ENCODE measurements at places on chromosomes 12 and 14. TPM values are rescaled to one million over a fixed set of nuclear protein-coding genes. Genes with fewer than 3 reads are reported as not detected.
A peak's percentile ranks its signal among the peaks of the same experiment; 100 is the strongest.

EID3 gene
- 1.6 TPM for total RNA-seq

DNA sequence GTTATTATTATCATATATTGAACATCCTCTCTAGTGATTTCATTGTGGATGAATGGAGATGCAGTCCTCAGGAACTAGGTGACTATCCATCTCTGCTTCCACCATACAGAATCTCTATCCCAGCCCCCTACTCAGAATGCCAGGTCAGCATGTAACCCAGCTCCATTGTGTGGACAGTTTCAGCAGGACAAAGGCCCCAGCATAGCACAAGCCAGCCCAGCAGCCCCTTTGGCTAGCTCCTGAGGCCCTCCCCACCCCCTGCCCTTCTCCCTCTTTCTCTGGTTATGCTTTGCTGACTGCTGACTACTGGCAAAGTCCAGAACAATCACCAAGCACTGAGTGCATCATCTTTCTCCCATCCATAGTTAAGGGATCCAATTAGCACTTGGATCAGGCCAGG, 5.8 kb upstream of the SPRYD4 start:
- H3K27me3 ChIP-seq, result no peaks in the 10 kb centered on the region
- no peak overlapping the region for H3K4me3 ChIP-seq
- H3K36me3 ChIP-seq, result no peaks in the 10 kb centered on the region
- DNase-seq, result no peak

SERPINA4 gene
- total RNA-seq, result 55.3 TPM

PLXNC1 gene
- total RNA-seq, result 6.8 TPM

- no peak overlapping the region for H3K4me3 ChIP-seq
- H3K27me3 ChIP-seq, result no peaks in the 10 kb centered on the region
- no peaks in the 10 kb centered on the region for H3K4me1 ChIP-seq
These were observed 15.4 kb upstream of the OAS1 start for GRCh38 chr12:112891093-112892024.

FZD10 gene
- 0.12 TPM for total RNA-seq

SERPINA10 gene
- 0.39 TPM for total RNA-seq

- no peaks in the 10 kb centered on the region for H3K27me3 ChIP-seq
These were observed 174.8 kb upstream of the AVPR1A start for GRCh38 chr12:63325757-63326156.

DNA sequence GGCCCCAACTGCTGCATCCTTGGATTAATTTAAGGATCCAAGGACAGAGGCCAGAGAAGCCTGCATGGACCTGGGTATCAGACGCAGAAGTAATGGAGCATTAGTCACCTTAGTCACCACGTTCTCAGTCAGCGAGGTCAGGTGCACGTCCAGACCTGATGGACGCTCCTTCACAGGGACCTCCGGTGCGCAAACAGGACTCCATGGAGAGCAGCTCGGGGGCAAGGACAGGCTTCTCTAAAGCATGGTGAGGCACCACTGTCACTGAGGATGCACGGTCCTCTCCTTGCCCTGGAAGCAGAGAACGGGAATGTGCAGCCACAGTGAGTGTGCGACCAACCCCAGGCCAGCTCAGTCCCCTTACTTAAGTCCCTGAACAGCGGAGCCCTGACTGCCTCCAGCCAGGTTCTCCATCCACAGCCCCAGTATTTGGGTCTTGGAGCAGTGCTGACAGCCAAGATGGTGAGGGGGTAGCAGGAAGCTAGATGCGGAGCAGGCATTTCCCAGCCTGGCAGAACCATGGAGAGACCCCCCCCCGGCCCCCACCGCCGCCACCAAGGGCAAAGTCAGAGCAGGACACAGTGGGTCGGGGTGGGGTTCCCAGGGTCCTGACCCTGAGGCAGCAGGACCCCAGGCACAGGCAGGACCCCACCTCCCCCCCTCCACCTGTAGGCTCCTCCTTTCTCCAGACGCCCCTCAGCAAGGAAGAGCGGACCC, 253.4 kb upstream of the SFSWAP start:
- no peaks in the 10 kb centered on the region for H3K4me1 ChIP-seq
- no peak overlapping the region for H3K27ac ChIP-seq
- no peaks in the 10 kb centered on the region for H3K36me3 ChIP-seq
- H3K27me3 ChIP-seq, result no peaks in the 10 kb centered on the region

TMEM63C gene
- total RNA-seq, result 3.0 TPM

RNASE7 gene
- 0.23 TPM for total RNA-seq

ATP23 gene
- 3.9 TPM for total RNA-seq

DNA sequence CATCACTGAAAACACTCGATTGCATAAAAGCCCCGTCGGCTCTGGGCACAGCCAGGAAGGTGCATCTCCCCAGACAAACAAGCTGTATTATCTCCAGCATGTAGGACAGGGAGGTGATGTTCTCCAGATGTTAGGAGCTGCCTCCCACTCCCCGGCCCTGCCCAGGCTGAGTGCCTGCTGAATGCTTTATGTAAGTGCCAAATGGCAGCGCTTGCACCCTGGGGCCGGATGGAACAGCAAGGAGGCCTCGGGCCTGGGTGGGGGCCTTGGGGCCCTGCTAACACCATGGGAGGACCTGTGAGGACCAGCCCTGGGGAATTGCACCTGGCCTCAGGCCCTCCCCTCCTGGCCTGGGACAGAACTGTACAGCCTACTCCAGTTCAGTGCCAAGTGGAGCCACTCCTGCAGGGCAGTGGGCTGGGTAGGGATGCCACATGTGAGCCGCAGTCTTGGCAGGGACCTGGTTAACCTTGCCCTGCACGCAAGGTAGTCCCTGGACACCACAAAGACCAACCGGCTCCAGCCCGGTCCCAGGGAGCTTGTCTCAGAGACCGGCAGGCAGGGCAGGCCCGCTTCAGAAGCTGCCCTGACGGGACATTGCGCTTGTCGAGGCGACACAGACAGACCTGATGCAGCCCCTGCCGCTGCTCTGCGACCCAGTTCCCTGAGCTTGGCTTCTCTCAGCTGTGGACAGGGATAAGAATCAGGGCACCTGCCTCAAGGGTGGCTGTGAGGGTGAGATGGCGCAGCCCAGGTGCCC, 35.3 kb upstream of the PPP1R13B start:
- no peak overlapping the region for H3K4me3 ChIP-seq
- H3K27me3 ChIP-seq, result no peaks in the 10 kb centered on the region
- peak; percentile 78 for DNase-seq
- no peaks in the 10 kb centered on the region for H3K36me3 ChIP-seq

SYNDIG1L gene
- total RNA-seq, result not detected

DNA sequence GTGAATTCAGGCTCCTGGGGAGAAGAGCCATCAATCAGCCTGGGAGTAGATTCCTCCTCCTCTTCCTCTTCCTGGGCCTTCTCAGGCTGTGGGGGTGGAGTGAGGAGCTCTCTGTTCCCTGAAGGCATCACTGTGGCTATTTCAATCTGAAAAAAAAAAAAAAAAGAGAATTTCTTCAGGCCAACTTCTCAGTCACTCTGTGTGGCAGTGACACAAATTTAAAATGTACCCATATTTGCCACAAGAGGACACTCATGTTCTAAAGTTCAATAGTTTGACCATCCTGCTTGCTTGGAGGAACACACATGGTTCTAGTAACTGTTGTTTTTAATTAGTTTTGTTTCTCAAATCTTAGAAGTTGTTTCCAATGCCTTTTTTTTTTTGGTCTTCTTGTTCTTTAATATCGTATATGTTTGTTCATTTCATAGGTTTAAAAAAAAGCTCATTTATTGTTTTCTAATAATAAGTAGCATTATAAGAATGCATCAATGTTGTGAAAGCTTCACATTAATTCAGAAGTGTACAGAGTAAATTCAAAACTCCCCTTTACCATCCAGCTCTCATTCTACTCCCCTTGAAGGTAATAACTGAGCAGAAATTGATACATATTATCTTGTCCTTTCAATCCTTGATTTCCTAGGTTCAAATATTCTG, 23.3 kb upstream of the CCER1 start:
- no peak for DNase-seq
- H3K27me3 ChIP-seq, result no peaks in the 10 kb centered on the region
- no peaks in the 10 kb centered on the region for H3K36me3 ChIP-seq
- H3K4me3 ChIP-seq, result no peak overlapping the region
- H3K27ac ChIP-seq, result no peak overlapping the region
- no peaks in the 10 kb centered on the region for H3K4me1 ChIP-seq

GRCh38 chr14:58829594-58829993, 191.8 kb downstream of the DACT1 start:
- no peak overlapping the region for H3K4me3 ChIP-seq
- no peak overlapping the region for H3K27ac ChIP-seq

- H3K4me1 ChIP-seq, result no peaks in the 10 kb centered on the region
- no peak overlapping the region for H3K4me3 ChIP-seq
- no peaks in the 10 kb centered on the region for H3K36me3 ChIP-seq
- no peaks in the 10 kb centered on the region for H3K27me3 ChIP-seq
- no peak for DNase-seq
These were observed 102.5 kb downstream of the BEGAIN start for GRCh38 chr14:100484531-100485267.

GRCh38 chr12:11839091-11839641, 189.7 kb downstream of the ETV6 start:
- no peaks in the 10 kb centered on the region for H3K36me3 ChIP-seq
- H3K27me3 ChIP-seq, result no peaks in the 10 kb centered on the region
- peaks cover 39% of the 10 kb centered on the region for H3K4me1 ChIP-seq
- H3K4me3 ChIP-seq, result no peak overlapping the region
- peak; percentile 47 for DNase-seq

DNA sequence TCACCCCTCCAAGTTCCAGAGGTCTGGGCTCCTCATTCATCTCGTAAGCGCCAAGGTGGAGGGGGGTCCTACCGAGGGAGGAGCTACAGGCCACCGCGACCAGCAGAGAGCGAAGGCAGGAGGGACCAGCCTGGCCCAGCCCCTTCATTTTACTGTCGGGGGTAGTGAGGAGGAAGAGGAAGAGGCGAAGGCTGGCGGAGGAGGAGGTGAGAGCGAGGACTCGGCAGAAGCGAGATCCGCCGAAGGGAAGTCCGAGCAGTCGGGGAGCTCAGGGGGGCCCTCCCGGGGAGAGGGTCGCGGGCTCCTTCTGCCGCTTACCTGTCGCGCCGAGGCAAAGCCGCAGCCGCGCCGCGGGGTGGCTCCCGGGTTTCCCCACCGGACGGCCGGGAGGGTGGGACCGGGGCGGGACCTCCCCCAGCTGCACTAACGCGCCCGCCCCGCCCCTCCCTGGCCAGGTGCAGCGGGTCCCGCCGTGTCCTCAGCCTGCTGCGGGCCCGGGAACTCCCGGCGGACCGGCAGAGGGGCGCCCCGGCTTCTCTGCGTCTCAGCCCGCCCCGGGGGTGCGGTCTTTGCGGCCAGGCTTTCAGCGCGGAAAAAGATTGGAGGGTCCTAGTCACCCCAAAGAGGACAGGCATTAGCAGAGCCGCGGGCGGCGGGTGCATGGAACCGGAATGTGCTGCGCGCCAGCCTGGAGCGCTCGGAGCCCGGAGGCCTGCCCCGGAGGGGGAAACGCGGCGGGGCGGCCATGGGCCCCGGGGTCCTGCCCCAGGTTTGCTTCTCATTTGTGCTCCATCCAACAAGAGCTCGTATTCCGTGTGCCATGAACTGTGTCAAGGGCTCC, at the start of gene GALNT6:
TSS of gene GALNT6 (minus strand) at position 124 of the 841 bp plus-strand sequence. CDS start 11,625 bp downstream, outside the sequence.
- H3K4me1 ChIP-seq, result no peaks in the 10 kb centered on the region
- peak within 1 kb of the TSS; percentile 62 for H3K4me3 ChIP-seq
- peak; percentile 83 for DNase-seq
- no peaks in the 10 kb centered on the region for H3K36me3 ChIP-seq
- H3K27me3 ChIP-seq, result no peaks in the 10 kb centered on the region

GRCh38 chr14:56539862-56540261, 39.7 kb upstream of the TMEM260 start:
- no peak overlapping the region for H3K4me3 ChIP-seq
- H3K27ac ChIP-seq, result no peak overlapping the region
- no peaks in the 10 kb centered on the region for H3K27me3 ChIP-seq
- H3K4me1 ChIP-seq, result no peaks in the 10 kb centered on the region

DNA sequence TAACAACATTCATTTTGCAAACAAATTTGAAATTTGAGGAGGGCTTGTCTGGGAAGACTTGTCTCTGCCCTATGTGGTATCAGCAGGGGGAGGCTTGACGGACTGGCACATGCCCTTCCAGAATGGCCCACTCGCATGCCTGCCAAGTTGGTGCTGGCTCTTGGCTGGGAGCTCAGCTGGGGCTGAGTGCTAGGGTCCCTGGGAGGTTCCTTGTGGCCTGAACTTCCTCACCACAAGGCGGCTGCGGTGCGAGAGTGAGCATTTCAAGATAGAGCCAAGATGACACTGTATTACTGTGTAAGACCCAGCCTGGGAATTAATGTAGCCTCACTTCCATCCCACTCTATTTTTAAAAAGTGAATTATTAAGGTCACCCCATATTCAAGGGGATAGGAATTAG, 271.6 kb upstream of the PLEKHG7 start:
- no peak for DNase-seq
- H3K36me3 ChIP-seq, result no peaks in the 10 kb centered on the region
- no peaks in the 10 kb centered on the region for H3K27me3 ChIP-seq
- no peak overlapping the region for H3K4me3 ChIP-seq
- H3K27ac ChIP-seq, result no peak overlapping the region

DNA sequence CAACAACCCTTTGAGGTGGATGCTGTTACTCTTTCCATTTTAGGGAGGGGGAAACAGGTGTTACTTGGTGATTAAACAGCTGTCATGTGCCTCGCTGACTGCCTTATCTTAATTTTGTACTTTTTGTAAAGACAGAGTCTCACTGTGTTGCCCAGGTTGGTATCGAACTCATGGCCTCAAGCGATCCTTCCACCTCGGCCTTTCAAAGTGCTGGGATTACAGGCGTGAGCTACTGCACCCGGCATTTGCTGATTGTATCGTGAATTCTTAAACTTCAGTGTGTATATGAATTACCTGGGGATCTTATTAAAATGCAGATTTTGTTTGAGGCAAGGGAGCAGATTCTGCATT, 659 bp downstream of the PSMD9 start:
- H3K36me3 ChIP-seq, result no peaks in the 10 kb centered on the region
- peaks cover 20% of the 10 kb centered on the region for H3K4me1 ChIP-seq
- H3K27me3 ChIP-seq, result no peaks in the 10 kb centered on the region

- DNase-seq, result peak; percentile 34
- no peaks in the 10 kb centered on the region for H3K4me1 ChIP-seq
- no peaks in the 10 kb centered on the region for H3K36me3 ChIP-seq
- no peak overlapping the region for H3K27ac ChIP-seq
These were observed 180.6 kb downstream of the AKAP6 start for GRCh38 chr14:32509632-32510187.

DNA sequence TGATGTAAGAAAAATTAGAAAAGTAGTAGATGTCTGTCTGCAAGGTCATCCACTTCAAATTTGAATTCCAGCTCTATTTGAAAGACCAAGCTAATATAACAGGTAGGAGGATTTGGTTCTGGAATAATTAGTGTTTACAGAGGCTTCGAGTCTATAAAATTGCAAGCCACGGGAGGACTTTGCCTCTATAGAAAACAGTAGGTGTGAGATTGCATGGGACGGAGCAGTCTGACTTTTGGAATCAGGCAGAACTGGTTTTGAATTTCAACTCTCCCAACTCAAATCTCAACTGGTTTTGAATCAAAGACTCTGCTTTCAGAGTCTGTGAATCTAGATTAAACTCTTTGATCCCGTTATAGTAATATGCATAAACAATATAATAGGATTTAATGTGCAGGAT, 82.4 kb downstream of the PIK3C2G start:
- DNase-seq, result no peak
- no peaks in the 10 kb centered on the region for H3K4me1 ChIP-seq
- H3K36me3 ChIP-seq, result no peaks in the 10 kb centered on the region
- H3K27me3 ChIP-seq, result no peaks in the 10 kb centered on the region

All from pancreas (tissue), 10 donors.